Fibroblast of skin of left biceps (primary cell): ENCODE measurements at places on chromosomes 13 and 19.

DNA sequence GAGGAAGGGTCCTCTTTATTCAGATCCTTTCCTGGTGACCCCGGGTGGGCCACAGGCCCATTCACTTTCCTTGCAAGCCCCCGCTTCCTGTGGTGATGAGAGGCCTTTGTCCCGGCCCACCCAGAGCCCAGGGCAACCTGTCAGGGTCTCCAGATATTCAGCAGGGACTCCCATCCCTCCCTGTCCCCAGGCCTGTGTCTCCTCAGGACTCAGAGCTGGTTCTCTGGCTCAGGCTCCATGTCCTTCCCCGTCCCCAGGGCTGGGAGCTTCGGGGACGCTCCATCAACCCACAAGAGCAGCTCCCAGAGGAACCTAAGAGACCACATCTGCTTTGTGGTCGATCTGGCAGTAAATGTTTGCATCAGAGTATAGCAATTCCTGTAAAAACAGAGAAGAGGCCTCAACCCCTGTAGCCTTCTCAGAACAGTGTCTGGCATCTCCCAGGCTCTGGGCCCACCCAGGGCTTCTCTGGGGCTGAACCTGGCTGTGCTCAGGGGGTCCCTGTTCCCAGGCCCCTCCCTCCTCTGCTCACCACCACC lies 7.8 kb downstream of the CEACAM4 start:
- no peak for DNase-seq

GRCh38 chr13:80010846-80011245 lies 330.1 kb downstream of the SPRY2 start:
- DNase-seq: no peak

DNA sequence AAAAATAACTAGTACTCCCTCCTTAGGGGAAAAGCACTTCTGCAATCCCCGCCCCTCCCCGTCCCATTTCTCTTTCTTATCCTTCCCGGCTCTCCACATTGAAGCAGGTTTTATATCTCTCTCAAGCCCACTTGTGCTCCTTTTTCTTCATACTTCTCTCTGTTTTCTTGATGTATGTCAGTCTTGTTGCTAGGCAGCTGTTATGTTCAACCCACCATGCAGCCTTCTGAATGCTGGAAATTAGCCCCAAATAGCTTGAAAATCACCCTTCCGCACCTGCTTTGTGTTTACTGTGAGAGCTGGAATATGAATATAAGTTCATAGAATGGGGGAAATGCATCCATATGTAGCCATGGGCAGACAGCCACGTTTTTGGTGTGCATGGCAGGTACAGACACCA lies 461.4 kb downstream of the MYO16 start:
- no peak for DNase-seq

- DNase-seq: no peak
Observed at GRCh38 chr19:4063369-4064148, 3.1 kb downstream of the ZBTB7A start.

- no peak for DNase-seq
Observed at GRCh38 chr19:7819337-7819736, 10.7 kb upstream of the EVI5L start.

DNA sequence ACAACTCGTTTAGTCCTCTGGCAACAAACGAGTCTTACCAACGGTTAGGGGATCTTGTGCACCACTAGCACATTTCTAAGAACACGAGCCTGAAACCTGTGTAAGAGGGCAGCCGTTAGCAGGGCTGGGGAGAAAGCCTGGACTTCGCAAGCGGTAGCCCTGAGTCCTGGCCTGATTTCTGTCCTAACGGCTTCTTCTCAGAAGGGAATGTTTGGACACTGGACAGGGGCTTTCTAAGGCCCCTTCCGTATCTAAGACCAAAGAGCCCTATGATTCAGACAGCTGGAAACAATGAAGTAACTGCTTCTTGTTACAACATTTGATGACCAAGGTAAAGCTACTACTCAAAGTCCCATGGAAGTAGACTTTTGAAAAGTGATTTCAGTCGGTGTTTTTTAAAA lies 2.2 kb downstream of the ANKRD10 start:
- no peak for DNase-seq

DNA sequence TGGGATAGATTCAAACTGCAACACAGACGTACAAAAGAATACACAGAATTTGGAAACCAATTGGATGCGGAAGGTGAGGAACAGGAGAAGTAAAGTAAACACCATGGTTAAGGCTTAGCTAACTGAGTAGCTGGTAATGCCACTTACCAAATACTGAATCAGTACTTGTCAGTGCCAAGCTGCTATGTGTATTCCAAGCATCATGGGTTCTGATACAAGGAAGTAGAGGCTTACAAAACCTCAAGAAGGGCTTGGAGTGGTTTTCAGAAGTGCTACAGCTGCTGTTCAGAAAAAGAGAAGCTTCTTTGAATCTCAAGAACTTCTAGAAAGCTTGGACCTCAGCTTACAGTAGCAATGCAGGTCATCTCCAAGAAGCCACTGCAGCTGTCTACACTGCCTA lies 35.9 kb upstream of the DCT start:
- DNase-seq: no peak

DNA sequence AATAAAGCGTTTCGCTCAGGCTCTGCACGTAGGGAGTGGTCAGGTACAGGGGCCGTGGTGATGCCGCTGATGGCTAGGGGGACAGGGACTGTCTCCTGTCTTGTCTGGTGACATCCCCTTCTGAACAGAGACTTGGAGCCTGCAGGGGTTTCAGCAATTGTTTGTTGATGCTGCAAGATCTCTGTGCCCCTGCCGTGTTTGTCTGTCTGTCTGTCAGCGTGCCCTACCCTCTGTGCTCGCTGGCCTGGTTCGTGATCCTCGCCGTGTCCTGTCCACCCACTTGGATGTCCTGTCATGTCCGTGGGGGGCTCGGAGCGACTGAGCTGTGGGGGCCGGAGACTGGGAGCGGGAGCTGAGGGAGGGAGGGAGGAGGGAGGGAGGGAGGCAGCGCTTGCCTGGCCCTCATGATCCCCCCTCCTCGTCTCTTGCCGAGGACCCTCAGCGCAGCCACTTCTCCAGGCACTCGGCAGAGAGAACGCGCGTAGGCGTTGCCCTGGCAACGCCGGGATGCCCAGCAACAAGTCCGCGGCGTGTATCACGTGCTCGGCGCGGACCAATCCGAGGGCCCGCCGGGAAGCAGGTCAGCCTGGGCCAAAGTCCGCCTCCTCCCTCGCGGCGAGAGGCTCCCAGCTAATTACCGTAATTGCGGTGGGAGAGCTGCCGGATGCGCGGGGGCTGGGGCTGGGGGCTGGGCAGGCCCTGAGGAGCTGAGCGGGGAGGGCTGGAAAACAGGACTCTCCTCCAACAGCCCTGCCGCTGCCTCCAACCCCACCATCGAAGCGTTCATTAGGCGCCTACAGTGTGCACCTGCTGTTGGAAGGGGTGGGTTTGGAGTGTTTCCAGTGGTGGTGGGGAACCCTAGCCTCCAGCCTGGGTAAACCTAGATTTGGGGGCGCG lies 31.9 kb upstream of the FEM1A start:
- peak; percentile 36 for DNase-seq

GRCh38 chr13:114146629-114147028 lies 14.2 kb upstream of the RASA3 start:
- no peak for DNase-seq

DNA sequence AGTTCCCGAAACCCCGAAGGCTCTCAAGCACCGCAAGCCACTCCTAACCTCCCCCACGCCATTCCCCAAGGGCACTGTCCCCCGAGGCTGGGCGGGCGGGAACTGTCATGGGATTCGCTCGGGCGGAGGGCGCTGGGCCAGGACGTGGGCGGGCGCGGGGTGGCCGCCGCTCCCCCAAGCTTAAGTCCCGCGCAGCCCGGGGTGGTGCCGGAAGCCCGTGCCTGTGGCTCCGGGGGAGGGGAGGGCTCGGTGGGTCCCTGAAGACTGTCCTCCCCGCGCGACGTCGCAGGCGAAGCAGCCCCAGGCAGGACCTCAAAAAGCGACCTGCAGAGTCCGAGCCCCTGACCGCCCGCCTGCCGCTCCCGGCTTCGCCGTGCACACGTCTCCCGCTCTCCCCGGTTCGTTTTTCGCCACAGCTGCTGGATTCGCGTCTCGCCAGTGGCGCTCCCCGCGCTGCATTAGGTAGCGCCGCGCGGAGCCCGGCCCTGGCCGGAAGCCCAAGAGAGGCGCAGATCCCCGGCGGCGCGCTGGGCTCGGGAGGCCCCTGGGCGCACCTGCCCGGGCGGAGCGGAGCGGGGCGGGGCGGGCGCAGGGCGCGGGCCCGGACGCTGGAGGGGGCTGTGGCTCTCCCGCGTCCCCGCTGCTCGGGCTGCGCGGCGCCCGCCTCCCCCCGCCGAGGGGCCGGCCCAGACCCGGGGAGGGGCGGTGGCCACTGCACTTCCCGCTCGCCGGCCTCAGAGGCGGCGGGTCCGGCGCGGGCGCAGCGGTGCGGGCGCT lies at the start of gene FARP1:
TSS of gene FARP1 (plus strand) at position 715 of the 777 bp plus-strand sequence. CDS start 70,149 bp downstream, outside the sequence.
- DNase-seq: no peak

- DNase-seq: no peak
Observed at GRCh38 chr13:100473087-100473486, 115.5 kb downstream of the GGACT start.

DNA sequence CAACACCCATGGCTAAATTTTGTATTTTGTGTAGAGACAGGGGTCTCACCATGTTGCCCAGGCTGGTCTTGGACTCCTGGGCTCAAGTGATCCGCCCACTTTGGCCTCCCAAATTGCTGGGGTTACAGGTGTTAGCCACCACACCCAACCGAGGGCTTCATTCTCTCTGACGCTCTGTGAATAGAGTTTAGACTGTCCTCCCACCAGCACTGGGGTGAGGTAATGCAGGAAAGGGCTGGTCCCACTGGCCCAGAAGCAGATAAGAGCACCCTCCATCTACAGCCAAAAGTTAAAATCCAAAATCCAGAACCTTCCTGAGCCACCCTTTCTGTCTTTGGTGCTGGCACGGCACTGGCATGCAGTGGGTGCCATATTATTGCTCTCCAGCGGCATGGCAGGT lies 31.8 kb upstream of the HOMER3 start:
- no peak for DNase-seq

- no peak for DNase-seq
Observed at GRCh38 chr13:40933508-40934204, 85.5 kb downstream of the ELF1 start.
